WTC11 (cell line): ENCODE measurements at places on chromosomes 2 and 18.

GRCh38 chr2:236394571-236394970 is 130.4 kb upstream of the ASB18 start:
- H3K4me3 ChIP-seq = no peak overlapping the region
- peaks cover 2% of the 10 kb centered on the region; the same call in 1 of the 2 replicates for H3K36me3 ChIP-seq
- H3K27me3 ChIP-seq = no peaks in the 10 kb centered on the region
- DNase-seq = no peak

DNA sequence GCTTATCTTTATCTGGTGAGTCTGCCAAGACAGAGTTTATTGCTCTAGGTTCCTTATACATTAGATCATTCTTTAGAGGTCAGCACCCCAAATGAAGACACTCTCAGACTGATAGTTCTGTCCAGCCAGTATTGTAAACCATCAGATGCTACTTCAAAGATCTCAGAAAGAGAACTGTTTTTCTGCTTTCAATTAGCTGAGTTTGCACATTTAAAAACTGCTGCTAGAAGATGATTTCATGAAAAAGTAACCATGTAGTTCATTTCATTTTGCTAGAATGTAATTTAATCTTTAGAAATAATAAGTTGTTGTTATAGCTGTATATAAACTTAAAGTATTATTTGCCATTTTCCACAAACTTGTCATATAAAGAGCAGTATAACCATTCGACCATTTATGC is 344.5 kb upstream of the ATP5MC3 start:
- no peaks in the 10 kb centered on the region for H3K36me3 ChIP-seq
- H3K27ac ChIP-seq = no peak overlapping the region
- no peaks in the 10 kb centered on the region for H3K27me3 ChIP-seq
- H3K4me1 ChIP-seq = peaks cover 4% of the 10 kb centered on the region
- H3K4me3 ChIP-seq = no peak overlapping the region

DNA sequence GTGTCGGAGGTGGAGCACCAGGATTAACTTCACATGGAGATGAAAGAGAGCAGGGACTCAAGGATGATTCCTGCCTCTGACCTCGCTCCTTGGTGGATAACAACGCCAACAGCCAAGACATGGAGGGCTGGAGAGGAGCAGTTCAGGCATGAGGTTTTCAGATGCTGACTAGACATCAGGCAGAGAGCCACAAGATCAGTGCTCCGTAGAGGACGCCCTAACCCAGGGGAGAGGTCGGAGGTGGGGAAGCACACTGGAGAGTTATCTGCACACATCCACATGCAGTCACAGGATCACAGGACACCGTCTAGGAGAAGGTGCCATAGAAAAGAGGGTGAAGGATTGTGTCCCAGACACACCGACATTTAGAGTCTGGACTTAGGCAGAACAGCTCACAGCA is 344.3 kb downstream of the EIPR1 start:
- H3K36me3 ChIP-seq = peaks cover 18% of the 10 kb centered on the region
- no peaks in the 10 kb centered on the region; the same call in 1 of the 2 replicates for H3K27me3 ChIP-seq
- H3K27ac ChIP-seq = no peak overlapping the region

GRCh38 chr2:7437716-7438632 is 520.8 kb downstream of the RNF144A start:
- no peak for DNase-seq
- peaks cover 14% of the 10 kb centered on the region for H3K36me3 ChIP-seq
- H3K4me1 ChIP-seq = peaks cover 3% of the 10 kb centered on the region; the same call in 1 of the 2 replicates
- no peak overlapping the region for H3K27ac ChIP-seq

DNA sequence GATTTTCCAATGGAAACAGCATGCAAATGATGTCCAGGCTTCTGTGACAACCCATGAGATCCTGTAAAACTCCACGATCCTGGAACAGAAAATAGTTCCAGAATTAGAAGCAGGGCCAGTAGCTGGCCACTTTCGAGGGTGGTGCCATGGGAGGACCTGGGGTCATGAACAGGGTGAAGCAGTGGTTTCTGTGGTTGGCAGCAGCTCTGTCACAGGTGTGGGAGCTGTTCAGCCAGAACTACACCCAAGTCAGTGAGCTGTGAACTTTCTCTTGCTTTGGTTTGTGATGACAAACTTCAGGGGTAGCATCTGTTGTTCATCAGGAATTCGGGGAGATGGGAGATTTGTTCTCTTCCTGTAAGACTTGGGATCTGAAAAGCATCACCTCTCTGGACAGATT is 314.4 kb upstream of the NT5C1B start:
- no peak overlapping the region for H3K27ac ChIP-seq
- H3K27me3 ChIP-seq = no peaks in the 10 kb centered on the region
- no peaks in the 10 kb centered on the region for H3K36me3 ChIP-seq
- no peak overlapping the region for H3K4me3 ChIP-seq
- no peak for DNase-seq

DNA sequence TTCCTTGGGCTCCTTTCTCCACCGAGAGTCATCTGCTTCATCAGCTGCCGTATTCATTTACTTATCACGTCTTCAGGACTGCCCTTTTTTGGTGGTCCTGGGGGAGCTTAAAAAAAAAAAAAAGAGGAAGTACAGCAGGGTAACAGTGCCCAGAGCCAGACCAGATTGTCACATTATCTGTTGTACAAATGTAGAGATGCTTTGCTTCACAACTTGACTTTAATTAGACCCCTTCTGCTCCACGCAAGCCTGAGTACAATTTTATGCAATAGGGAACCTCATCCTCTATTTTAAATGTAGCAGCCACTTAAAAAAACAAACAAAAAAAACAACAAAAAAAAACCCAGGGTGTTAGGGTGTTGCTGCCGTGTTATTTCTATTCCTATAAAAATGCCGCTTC is 128.3 kb downstream of the PRPF40A start:
- no peaks in the 10 kb centered on the region for H3K4me1 ChIP-seq
- no peaks in the 10 kb centered on the region for H3K27me3 ChIP-seq
- H3K4me3 ChIP-seq = no peak overlapping the region

- no peak for DNase-seq
- no peaks in the 10 kb centered on the region for H3K27me3 ChIP-seq
- no peak overlapping the region for H3K27ac ChIP-seq
These were observed 85.0 kb downstream of the ZAP70 start for GRCh38 chr2:97798416-97798815.

- H3K27me3 ChIP-seq = no peaks in the 10 kb centered on the region
- no peaks in the 10 kb centered on the region for H3K36me3 ChIP-seq
- no peak overlapping the region for H3K4me3 ChIP-seq
- no peak for DNase-seq
- H3K4me1 ChIP-seq = no peaks in the 10 kb centered on the region
These were observed 228.6 kb downstream of the SETBP1 start for GRCh38 chr18:44909191-44909719.

DNA sequence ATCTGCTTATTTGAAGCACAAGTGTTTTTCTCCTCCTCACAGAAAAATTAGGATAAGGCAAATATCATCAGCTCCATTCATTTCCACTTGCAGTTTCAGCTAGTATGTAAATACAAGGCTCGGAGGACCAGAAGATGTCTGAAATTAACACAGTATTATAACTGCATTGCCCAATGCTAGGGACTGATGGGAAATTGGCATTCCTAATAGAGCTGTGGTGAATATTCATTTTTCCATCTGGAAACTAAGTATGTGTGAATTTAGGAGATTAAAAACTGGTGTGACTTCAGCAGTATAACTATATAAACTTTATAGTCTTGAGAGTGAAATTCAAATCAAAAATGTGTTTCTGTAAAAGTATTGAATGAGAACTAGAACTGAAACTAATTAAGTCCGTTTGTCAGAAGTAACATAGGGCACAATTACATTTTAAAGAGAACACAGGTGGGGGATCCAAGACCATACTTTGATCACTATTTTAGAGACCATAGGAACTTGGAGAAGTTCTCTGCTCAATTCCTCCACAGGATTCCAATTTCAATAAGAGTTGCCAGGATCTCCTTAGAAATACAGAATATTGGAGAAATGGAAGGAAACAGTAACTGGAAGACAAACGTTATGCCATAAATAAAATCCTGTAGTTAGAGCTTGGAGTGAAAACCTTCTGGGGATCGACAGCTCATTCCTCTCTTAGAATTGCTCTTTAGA is 12.1 kb upstream of the ITGA6 start:
- DNase-seq = no peak
- peaks cover 4% of the 10 kb centered on the region; the same call in 1 of the 2 replicates for H3K4me1 ChIP-seq
- no peak overlapping the region for H3K4me3 ChIP-seq
- H3K36me3 ChIP-seq = peaks cover 8% of the 10 kb centered on the region; the same call in 1 of the 2 replicates
- H3K27me3 ChIP-seq = peaks cover 4% of the 10 kb centered on the region

DNA sequence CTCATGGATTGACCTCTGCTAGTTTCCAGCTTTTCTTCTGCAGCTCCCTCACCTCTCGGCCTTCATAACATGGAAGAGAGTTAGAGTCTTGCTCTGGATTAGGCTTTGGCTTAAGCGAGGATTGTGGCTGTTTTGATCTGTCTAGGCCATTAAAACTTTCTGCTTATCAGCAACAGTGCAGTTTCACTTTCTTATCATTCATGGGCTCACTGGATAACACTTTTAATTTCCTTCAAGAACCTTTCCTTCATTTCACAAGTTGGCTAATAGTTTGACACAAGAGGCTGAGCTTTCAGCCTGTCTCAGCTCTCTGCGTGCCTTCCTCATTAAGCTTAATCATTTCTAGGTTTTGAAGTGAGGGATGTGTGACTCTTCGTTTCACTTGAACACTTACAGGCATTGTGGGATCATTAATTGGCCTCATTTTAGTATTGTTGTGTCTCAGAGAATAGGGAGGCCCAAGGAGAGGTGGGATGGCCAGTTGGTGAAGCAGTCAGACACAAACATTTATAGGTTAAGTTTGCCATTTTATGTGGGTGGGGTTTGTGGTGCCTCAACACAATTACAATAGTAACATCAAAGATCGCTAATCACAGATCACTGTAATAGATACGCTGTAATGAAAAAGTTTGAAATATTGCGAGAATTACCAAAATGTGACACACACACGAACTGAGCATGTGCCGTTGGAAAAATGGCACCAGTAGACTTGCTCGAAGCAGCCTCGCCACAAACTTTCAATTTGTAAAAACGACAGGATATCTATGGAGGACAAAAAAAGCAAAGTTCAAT is 129.3 kb downstream of the ZNF236 start:
- 0 out of 2 replicates have a peak, but pooled peaks cover 3% of the 10 kb centered on the region for H3K4me1 ChIP-seq
- no peaks in the 10 kb centered on the region for H3K27me3 ChIP-seq
- H3K4me3 ChIP-seq = no peak overlapping the region
- no peak for DNase-seq
- H3K27ac ChIP-seq = no peak overlapping the region
- peaks cover 39% of the 10 kb centered on the region for H3K36me3 ChIP-seq

- no peaks in the 10 kb centered on the region for H3K27me3 ChIP-seq
- no peak overlapping the region for H3K27ac ChIP-seq
- no peak for DNase-seq
These were observed 421.4 kb upstream of the TCF4 start for GRCh38 chr18:56009411-56009810.

GRCh38 chr2:199302851-199303250 is 154.9 kb downstream of the SATB2 start:
- H3K27me3 ChIP-seq = no peaks in the 10 kb centered on the region
- peaks cover 17% of the 10 kb centered on the region for H3K36me3 ChIP-seq
- peak overlapping the region; percentile 6; the same call in 1 of the 2 replicates for H3K27ac ChIP-seq
- H3K4me1 ChIP-seq = peaks cover 8% of the 10 kb centered on the region; the same call in 1 of the 2 replicates
- no peak overlapping the region for H3K4me3 ChIP-seq

DNA sequence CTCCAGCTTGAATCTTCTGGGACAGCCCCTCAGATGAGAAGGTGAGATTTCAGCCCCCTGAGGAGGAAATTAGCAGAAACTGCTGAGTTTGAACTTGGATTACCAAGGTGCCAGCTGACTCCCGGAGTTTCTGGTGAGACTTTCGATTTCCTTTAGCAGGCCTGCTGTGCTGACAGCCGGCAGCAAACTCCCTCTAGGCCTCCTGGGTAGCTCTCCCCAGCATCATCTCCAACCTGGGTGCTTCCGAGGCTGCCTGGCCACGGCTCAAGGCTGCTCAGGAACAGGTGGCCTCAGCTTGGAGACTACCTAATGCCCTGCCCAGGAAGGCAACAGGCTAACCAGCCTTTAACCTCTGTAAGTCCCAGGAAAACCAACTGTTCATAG is 16.5 kb downstream of the SDC1 start:
- no peak for DNase-seq
- no peak overlapping the region for H3K4me3 ChIP-seq
- peak overlapping the region; percentile 75 for H3K27ac ChIP-seq
- peaks cover 13% of the 10 kb centered on the region; the same call in 1 of the 2 replicates for H3K4me1 ChIP-seq

DNA sequence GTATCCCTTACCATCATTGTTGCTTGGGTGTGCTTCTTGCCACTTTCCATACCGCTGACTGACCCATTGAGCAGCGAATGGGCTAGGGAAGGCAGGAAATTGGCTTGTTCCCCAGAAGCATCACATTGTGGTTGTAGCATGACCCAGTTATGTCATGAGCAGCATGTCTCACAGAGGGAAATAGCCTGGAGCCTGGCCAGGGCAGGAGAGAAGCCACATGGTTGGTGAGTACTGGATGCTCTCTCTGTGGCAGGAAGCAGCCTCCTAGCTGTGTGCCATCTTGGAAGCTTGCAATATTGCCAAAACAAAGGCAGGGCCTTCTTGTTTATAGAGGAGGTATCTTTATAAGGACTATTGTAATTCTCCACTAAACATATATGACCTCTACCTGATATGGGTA is 482.6 kb downstream of the PIK3C3 start:
- DNase-seq = no peak
- no peaks in the 10 kb centered on the region for H3K4me1 ChIP-seq
- H3K27ac ChIP-seq = no peak overlapping the region
- H3K27me3 ChIP-seq = no peaks in the 10 kb centered on the region
- peaks cover 10% of the 10 kb centered on the region; the same call in 1 of the 2 replicates for H3K36me3 ChIP-seq

- no peaks in the 10 kb centered on the region for H3K27me3 ChIP-seq
- no peak overlapping the region for H3K4me3 ChIP-seq
- no peak overlapping the region for H3K27ac ChIP-seq
- DNase-seq = no peak
- peaks cover 14% of the 10 kb centered on the region for H3K4me1 ChIP-seq
These were observed 71.6 kb downstream of the TFCP2L1 start for GRCh38 chr2:121213386-121213785.

- no peaks in the 10 kb centered on the region for H3K36me3 ChIP-seq
- peaks cover 5% of the 10 kb centered on the region; the same call in 1 of the 2 replicates for H3K4me1 ChIP-seq
- H3K27me3 ChIP-seq = peaks cover 19% of the 10 kb centered on the region
- peak; percentile 78 for DNase-seq
- no peak overlapping the region for H3K27ac ChIP-seq
These were observed 191.8 kb downstream of the FTCDNL1 start for GRCh38 chr2:199659207-199659606.

DNA sequence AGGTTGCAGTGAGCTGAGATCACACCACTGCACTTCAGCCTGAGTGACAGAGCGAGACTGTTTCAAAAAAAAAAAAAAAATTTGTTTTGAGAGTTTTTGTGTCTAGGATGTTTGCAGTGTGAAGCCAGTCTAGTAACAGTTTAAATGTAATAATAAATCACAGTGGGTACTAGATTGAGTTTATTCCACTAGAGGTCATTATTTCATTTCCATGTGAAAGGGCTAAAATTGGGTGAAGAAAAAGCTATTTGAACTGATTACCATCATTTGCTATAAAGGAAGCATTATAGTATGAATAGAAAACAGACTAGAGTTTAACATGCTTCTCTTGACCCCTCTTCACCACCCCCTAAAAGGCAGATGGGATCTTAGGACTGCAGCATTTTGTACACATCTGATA is 20.3 kb downstream of the SNRPD1 start:
- no peaks in the 10 kb centered on the region for H3K27me3 ChIP-seq
- no peaks in the 10 kb centered on the region for H3K4me1 ChIP-seq
- H3K36me3 ChIP-seq = peaks cover 52% of the 10 kb centered on the region

DNA sequence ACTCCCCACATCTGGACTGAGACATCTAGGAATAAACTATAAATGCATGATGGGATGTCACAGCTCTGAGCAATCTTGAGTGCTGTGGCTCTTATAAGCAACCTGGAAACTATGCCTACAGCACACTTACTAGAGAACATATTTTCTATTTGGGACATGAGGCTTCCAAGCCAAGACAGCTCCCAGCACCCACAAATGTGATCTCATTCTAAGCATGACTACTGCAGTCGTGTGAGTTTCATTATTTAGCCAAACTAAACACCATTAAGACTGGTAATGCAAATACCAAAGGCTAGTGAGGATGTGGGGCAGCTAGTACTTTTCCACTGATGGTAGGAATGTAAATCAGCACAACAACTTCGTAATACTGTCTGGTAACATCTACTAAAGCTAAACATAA is 72.5 kb downstream of the RTTN start:
- H3K4me3 ChIP-seq = no peak overlapping the region
- DNase-seq = no peak
- H3K27ac ChIP-seq = no peak overlapping the region
